T-cell (primary cell): ENCODE measurements at places on chromosomes 4 and X. TPM values are rescaled to one million over a fixed set of nuclear protein-coding genes. Genes with fewer than 3 reads are reported as not detected.

RAB39B gene
- total RNA-seq: 12.8 TPM

MAOB gene
- 0.13 TPM for total RNA-seq

GRID2 gene
- not detected for total RNA-seq

PAGE5 gene
- total RNA-seq: 0.53 TPM

ABLIM2 gene
- 2.6 TPM for total RNA-seq

MAGEC3 gene
- not detected for total RNA-seq

PPP2R2C gene
- not detected for total RNA-seq

ZBTB49 gene
- 7.9 TPM for total RNA-seq

NPY1R gene
- not detected for total RNA-seq

ARHGAP36 gene
- not detected for total RNA-seq

WDR13 gene
- total RNA-seq: 39.0 TPM

GAGE12H gene
- total RNA-seq: not detected

CFI gene
- total RNA-seq: 0.55 TPM

SMIM31 gene
- total RNA-seq: not detected

LINC00632 gene
- 1.6 TPM for total RNA-seq

RBM46 gene
- total RNA-seq: not detected

SCFD2 gene
- total RNA-seq: 25.9 TPM

GAGE13 gene
- total RNA-seq: not detected

TAF7L gene
- not detected for total RNA-seq

ENPEP gene
- not detected for total RNA-seq
